ENCODE measurements at places on chromosomes 4 and X. TPM values are rescaled to one million over a fixed set of nuclear protein-coding genes. Genes with fewer than 3 reads are reported as not detected.

DNA sequence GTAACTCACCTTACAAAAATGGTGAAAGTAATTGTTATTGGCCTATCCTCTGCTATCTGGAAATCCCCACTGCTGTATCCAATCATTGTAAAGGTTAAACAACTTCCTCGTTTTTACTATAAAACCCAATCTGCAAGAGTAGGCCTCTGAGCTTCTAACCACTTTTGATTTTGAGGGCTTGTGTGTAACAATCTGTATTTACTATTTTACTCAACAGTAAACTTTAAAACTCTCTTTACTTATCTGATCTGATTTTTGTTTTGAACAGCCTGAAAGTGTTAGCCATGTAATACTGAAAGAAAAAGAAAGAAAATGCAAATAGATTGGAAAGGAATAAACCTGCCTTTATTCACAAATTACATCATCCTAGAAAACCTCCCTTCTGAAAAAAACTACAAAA is 63.1 kb downstream of the SLC10A7 start:
- no peak for ATAC-seq

- no peak for ATAC-seq
Measured at GRCh38 chr4:95209927-95210326, 338.8 kb downstream of the UNC5C start.

GRCh38 chr4:121534187-121534586 is 153.4 kb upstream of the QRFPR start:
- ATAC-seq, result no peak

The RASSF6 gene
- total RNA-seq, result 1.8 TPM

GRCh38 chrX:131063613-131064012 is 5.5 kb downstream of the ARHGAP36 start:
- ATAC-seq, result no peak

The CPZ gene
- 0.80 TPM for total RNA-seq

DNA sequence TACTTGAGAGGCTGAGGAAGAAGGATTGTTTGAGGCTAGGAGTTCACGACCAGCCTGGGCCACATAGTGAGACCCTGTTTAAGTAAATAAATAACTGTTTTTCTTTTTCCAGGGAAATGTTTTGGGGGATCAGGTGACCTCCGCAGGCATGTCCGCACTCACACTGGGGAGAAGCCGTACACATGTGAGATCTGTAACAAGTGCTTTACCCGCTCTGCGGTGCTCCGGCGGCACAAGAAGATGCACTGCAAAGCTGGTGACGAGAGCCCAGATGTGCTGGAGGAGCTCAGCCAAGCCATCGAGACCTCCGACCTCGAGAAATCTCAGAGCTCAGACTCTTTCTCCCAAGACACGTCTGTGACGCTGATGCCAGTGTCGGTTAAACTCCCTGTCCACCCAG is 30.5 kb downstream of the ZBTB49 start:
- ATAC-seq, result no peak

DNA sequence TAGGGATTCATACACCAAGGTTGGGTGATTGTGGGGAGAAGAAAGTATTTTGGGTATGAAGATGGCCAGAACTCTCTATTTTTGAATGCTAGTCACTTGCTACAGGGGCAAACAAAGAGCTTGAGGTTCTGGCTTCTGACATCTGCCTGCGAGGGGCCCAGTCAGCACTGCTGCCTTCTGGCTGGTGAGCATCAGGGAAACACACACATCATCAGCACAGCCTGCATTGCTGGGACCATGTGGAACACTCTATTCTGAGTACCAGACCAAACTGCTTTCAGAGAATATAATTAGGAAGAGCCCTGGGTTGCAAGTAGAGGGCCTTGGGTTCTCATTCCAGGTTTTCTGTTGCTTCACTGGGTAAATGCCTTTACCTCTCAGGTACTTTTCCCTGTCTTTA is 14.1 kb downstream of the TRPC5 start:
- ATAC-seq, result no peak

GRCh38 chr4:36053930-36054329 is 190.4 kb downstream of the ARAP2 start:
- no peak for ATAC-seq

DNA sequence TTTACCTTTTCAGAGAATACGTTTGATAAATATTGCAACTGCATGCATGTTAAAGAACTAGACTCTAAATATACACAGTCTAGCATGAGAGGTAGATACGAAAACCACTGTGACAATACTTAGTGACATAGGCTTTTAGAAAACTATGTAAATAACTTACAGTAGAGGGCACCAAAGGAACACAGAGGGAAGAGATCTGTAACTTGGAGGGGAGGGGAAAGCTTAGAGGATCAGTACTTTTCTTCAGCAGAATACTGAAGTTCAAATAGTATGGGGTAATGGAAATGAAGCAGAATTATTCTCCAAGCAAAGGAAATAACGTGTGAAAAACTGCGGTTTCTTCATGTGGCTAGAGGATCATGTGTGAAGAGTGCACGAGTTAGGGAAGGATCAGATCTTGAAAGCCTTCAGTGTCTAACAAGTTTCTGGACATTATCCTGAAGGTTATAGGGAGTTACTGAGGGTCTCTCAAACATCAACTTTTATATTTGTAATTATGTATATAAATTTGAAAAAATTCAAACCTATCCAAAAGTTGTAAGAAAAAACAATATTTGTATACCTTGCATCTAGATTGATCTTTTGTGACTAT is 264.3 kb downstream of the NPFFR2 start:
- no peak for ATAC-seq

DNA sequence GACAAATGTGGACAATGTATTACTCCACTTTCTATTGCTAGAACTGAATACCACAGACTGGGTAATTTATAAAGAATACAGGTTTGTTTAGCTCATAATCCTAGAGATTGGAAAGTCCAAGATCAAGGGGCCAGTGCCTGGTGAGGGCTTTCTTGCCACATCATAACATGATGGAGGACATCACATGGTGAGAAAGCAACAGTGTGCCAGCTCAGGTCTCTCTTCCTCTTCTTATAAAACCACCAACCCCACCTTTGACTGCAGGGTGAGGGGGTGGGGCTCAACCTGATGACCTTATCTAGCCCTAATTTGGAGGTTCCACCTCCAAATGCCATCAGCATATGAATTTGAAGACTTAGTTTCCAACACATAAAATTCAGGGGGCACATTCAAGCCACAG is 105.7 kb upstream of the CXorf66 start:
- no peak for ATAC-seq

DNA sequence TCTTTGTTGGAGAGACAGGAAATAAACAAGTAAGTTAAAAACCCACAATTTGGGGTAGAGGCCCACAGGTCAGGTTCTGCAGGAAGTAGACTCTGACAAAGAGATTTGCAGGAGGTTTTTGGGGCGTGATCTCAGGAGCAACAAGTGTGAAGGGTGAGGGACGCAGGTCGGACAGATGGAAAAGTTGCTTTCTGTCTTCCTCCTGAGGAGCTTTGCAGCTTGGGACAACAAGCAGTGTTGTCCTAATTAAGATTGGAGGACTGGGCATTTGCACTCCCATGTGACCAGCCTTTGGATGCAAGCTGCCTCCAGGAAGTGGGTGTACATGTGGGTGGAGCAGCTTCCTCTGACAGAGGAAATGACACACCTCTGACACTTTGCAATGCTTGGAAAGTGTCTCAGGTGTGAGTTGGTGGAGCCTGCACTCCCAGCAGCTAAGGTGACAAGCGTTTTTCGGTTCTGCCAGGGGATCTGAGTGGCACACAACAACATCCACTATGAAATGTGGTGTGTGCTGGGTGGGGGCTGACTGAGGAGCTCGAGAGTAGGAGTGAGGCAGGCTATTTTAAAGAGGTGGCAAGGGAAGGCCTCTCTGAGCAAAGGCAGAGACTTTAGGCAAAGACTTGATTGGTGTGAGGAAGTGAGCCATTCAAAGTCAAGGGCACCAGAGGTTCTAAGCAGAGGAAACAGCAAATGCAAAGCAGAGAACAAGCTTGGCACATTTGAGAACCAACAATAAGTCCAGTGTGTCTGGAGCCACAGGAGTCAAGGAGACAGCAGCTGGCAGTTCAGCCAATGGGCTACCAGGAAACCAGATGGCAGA is 339.8 kb upstream of the GATB start:
- peak; percentile 78 for ATAC-seq

DNA sequence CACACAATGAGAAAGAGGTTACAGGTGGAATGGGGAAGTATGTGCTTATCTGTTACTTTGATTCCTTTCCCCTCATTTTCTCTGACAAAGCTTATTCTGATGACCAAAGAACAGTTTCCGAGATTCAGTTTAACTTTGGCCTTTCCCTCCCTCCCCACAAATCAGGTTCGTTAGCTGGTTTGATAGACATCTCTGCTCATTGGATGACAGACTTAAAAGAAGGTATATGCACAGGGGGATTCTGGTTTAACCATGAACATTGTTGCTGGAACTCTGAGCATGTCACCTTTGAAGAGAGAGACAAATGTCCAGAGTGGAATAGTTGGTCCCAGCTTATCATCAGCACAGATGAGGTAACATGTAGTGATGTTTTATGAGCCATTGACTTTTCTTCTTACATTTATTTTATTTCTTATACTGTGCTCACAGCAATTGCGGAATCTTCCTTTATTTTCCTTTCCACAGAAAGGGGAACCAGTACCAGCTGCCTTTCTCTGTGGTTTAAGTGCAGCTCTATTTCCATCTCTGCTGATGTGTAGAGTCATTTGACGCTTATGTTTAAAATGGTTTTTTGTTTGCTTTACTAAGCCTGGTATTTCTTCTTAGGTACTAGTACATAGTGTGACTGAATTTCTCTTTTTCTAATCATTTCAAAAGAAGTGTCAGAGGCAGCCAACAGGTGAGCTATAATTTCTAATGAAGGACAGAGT is 125.0 kb downstream of the AKAP4 start:
- no peak for ATAC-seq

DNA sequence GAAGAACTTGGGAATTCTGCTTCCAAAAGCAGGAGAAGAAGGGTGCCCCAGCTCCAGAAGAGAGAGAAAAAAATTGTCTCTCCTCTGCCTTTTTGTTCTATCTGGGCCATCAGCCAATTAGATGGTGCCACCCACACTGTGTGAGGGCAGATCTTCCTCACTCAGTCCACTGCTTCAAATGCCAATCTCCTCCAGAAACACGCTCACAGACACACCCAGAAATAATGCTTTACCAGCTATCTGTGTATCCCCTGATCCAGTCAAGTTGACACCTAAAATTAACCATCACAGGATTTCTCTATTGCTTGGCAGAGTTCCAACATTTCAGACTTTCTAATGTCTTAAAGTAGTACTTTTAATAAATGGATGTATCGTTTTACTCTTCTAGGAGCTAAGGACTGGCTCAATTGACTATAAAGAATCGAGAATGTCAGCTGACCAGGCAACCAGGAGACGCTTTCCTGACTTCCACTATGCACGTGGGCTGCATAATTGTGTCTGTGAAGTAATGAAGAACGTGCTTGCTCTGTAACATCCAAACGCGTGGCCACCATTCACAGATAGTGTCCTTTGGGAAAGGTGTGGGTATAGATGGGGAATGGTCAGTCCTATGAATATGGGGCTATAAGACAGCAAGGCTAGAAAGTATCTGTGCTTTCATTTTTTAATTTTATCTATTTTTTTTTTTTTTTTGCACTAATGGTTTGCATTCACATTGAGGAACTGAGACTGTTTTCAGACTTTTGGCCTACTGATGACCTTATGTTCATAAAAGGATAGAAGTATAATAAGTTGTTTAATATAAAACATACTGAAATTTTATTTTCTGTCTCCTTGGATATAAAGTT is 9.9 kb upstream of the SMIM20 start:
- no peak for ATAC-seq

The SMIM20 gene
- total RNA-seq, result 14.8 TPM

GRCh38 chr4:83011689-83012199 is 1.1 kb upstream of the LIN54 start:
- ATAC-seq, result no peak

- ATAC-seq, result no peak
Measured at GRCh38 chrX:103187953-103188475, 26.9 kb upstream of the BEX4 start.

- no peak for ATAC-seq
Measured at GRCh38 chr4:81714291-81714690, 242.6 kb upstream of the RASGEF1B start.

The OTC gene
- total RNA-seq, result not detected

The MAGED4 gene
- total RNA-seq, result 1.4 TPM

DNA sequence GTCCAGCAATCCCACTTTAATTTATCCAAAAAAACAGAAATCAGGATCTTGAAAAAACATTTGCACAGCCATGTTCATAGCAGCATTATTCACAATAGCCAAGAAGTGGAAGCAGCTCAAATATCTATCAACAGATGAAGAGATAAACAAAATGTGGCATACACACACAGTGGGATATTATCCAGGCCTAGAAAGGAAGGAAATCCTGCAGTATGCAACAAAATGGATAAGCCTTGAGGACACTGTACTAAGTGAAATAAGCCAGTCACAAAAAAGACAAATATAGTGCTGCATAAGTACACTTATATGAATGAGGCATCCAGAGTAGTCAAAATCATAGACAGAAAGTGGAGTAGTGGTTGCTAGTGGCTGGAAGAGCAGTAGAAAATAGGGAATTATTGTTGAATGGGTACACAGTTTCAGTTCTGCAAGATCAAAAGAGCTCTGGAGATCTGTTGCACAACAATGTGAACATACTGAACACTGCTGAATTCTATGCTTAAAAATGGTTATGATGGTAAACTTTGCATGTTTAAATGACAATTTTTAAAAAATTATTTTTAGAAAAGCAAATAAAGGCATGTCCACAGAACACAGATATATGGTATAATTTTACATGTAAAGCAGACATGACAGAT is 25.6 kb downstream of the CHM start:
- ATAC-seq, result no peak

DNA sequence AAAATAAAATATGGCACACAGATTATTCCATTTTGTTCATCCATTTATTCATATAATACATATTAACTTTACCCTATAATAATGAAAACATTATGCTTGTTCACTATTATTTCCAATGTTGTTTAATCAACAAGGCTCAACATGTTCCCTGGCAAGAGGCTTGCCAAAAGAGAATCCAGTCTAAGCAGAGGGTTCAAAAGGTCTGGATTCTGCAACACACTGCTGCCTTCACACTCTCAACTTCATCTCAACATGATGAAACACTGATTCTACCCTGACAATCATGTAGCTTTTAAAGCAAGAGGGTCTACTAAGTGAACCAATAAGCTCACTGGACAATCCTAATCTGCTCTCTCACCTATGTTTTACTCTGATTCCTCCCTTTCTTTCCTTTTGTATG is 101.1 kb downstream of the MID1 start:
- ATAC-seq, result no peak

DNA sequence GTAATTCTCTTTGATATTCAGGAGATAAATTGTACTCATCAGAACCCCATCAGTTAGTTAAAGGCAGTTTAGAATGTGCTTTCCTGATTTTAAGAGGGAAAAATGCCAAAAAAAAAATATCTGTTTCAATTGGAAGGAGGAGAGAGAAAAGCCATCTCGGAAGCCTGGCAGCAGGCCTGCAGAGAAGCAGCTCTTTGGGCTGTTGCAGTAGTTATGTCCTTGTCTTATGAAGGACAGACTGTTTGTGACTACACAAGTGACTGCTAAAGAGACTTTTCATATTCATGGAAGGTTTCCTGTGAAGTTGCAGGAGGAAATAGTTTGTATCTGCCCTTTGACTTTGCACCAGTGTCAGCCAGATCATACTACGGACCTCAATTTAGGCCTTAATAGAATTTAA is 88.8 kb downstream of the DCLK2 start:
- no peak for ATAC-seq
